Activated CD8-positive, alpha-beta memory T cell treated with anti-CD3 and anti-CD28 coated beads, Interleukin-2, amount 50 U/mL, for 48 hours (primary cell): ENCODE measurements at places on chromosomes 11 and 22.

GRCh38 chr11:69639831-69640230, 1.1 kb upstream of the CCND1 start:
- no peak for DNase-seq

GRCh38 chr11:120248551-120249278, 8.8 kb downstream of the POU2F3 start:
- DNase-seq = no peak

GRCh38 chr11:96049426-96049825, 125.5 kb upstream of the MTMR2 start:
- DNase-seq = no peak

GRCh38 chr11:133497477-133498140, 34.7 kb downstream of the OPCML start:
- DNase-seq = no peak

DNA sequence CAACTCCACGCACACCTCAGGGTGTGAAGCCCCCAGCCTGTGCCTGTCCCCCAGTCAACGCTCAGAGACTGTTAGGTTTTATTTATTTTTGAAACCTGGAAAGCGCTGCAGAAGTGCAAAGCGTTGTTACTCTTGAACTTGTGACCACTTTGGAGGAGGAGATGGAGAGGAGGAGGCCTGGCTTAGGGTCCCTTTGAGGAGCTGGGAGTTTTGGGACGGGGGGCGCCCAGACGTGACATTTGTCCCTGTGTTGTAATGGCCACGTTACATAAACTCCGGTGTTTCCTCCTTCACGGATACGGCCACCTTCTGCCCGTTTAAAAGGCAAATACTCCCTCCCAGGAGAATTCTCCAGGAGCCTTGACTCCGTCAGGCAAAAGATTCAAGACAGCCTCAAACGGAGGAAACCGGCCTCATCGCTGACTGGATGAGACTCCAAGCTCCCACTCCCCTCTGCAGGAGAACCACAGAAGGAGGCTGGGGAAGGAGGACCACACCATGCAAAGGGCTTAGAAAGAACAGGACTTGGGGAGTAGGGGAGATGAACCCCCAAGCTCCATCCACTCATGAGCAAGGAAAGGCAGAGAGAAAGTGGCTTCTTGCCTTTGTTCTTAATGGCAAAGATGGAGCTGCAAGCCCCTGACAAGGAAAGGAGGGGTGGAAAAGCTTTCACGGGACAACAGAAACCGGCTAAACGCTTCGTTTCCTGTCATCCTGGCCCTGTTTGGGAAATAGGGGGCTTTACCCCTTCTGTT, 630 bp downstream of the PIK3IP1 start:
- DNase-seq = no peak

- no peak for DNase-seq
These were observed 41.0 kb upstream of the OLFML1 start for GRCh38 chr11:7444091-7444981.

DNA sequence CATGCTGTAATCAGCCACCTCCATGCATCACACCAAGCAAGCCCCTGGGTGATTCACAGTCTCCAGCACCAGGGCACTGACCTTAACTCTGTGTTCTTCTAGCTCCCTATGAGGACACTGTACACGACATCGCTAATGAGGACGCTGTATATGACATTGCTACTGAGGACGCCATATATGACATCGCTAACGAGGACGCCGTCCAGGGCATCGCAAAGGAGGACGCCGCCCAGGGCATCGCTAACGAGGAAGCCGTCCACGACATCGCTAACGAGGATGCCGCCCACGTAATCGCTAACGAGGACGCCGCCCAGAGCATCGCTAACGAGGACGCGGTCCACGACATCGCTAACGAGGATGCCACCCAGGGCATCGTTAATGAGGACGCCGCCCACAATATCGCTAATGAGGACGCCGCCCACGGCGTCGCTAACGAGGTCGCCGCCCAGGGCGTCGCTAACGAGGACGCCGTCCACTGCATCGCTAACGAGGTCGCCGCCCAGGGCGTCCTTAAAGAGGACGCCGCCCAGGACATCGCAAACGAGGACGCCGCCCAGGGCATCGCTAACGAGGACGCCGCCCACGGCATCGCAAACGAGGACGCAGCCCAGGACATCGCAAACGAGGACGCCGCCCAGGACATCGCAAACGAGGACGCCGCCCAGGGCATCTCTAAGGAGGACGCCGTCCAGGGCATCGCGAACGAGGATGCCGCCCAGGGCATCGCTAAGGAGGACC, 34.5 kb upstream of the DGCR6L start:
- DNase-seq = no peak

DNA sequence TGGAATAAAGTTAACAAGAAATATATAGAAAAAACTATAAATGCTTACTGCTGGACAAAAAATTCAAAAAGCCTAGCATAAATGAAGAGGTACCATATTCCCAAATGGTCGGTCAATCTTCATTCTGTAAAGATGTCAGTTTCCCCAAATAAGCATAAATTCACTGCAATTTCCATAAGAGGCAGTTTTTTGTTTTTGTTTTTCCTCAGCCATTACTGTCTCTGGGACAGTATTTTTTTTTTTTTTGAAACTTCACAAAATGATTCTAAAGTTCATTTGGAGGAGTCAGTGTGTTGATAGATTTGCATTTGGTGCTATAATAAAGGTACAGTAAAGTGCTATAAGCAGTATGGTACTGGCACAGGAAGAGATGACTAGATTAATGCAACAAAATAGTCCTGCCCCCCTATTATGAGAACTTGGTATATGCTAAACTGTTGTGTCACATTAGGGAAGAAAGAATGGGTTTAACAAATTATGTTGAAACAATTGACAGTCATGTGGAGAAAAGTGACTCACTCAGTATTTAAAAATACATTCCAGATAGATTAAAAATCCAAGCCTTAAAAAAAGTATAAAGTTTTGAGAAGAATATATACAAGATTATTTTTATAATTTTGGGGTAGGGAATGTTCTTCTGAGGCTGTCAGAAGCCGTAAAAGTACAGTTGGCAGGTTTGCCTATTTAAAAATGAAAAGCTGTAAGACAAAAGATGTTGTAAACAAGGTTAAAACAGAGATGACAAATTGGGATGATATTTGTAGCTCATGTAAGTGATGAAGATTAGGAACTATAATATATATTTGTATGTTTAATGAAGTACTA, 2.6 kb upstream of the FTH1 start:
- DNase-seq = no peak
